ENCODE measurements at places on chromosomes 5 and 9. TPM values are rescaled to one million over a fixed set of nuclear protein-coding genes. Genes with fewer than 3 reads are reported as not detected.

DNA sequence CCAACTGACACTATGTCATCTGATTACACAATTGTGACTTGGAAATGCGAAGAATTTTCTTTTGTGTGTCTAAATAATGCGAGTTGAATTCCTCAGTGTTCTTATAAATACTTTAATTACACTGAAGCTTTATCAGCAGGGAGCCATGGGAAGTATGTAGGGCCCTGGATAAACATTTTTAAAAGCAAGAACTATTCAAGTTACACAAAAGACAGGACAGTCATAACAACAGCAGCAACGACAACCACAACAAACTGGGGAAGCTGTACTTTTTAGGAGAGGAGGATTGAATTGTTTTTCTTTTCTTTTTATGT, 250.3 kb upstream of the ZNF608 start:
- no peak overlapping the region for H3K27ac ChIP-seq
- H3K27me3 ChIP-seq, result no peaks in the 10 kb centered on the region
- peaks cover 8% of the 10 kb centered on the region for H3K4me1 ChIP-seq
- DNase-seq, result peak; percentile 68

- no peak for DNase-seq
- H3K4me3 ChIP-seq, result no peak overlapping the region
- H3K4me1 ChIP-seq, result peaks cover 3% of the 10 kb centered on the region
- no peaks in the 10 kb centered on the region for H3K27me3 ChIP-seq
- H3K36me3 ChIP-seq, result no peaks in the 10 kb centered on the region
- no peak overlapping the region for H3K27ac ChIP-seq
These were observed 113.0 kb downstream of the AUH start for GRCh38 chr9:91248707-91249106.

DNA sequence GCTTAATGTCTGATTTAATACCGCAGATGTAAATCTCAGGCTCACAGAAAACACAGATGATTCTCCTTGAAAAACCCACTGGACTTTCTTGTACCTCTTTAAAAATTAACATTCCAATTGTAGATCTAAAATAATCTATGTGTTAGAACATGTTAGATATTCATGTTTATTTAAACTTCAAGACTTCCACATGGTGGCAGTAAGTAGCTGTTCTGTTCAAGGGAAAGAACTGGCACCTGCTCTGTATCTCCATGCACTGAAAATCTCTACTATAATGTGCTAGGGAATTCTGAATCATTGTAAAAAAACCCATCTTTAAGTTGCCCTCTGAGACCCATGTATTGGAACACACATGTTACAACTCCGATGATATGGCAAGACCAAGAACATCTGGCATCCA, 366.9 kb downstream of the DMRTA1 start:
- H3K4me1 ChIP-seq, result no peaks in the 10 kb centered on the region
- peak; percentile 37 for DNase-seq
- no peaks in the 10 kb centered on the region for H3K27me3 ChIP-seq
- no peaks in the 10 kb centered on the region for H3K36me3 ChIP-seq

GRCh38 chr5:100772548-100772947, 130.5 kb downstream of the ST8SIA4 start:
- H3K27ac ChIP-seq, result no peak overlapping the region
- DNase-seq, result no peak
- H3K36me3 ChIP-seq, result no peaks in the 10 kb centered on the region
- H3K27me3 ChIP-seq, result no peaks in the 10 kb centered on the region
- peaks cover 11% of the 10 kb centered on the region for H3K4me1 ChIP-seq
- no peak overlapping the region for H3K4me3 ChIP-seq

- no peak overlapping the region for H3K4me3 ChIP-seq
- DNase-seq, result no peak
- no peaks in the 10 kb centered on the region for H3K27me3 ChIP-seq
- H3K4me1 ChIP-seq, result peaks cover 10% of the 10 kb centered on the region
- H3K36me3 ChIP-seq, result no peaks in the 10 kb centered on the region
These were observed 41.8 kb upstream of the UGCG start for GRCh38 chr9:111854799-111855198.

MAT2B gene
- total RNA-seq, result 93.1 TPM

SLC45A2 gene
- total RNA-seq, result not detected
